ENCODE measurements at places on chromosomes 5 and 9. TPM values are rescaled to one million over a fixed set of nuclear protein-coding genes. Genes with fewer than 3 reads are reported as not detected.

The AJM1 gene
- 13.2 TPM for total RNA-seq

The CDKN2A gene
- 6.2 TPM for total RNA-seq

The CDX1 gene
- total RNA-seq = not detected

The SAPCD2 gene
- 0.78 TPM for total RNA-seq

The VCAN gene
- total RNA-seq = 19.4 TPM

The MARCOL gene
- not detected for total RNA-seq

The SH3GL2 gene
- 1.3 TPM for total RNA-seq

The IFNA10 gene
- not detected for total RNA-seq

The GABRA6 gene
- not detected for total RNA-seq

The PPP3R2 gene
- total RNA-seq = not detected

The CAVIN4 gene
- 0.33 TPM for total RNA-seq

The IL9 gene
- not detected for total RNA-seq

The TLR4 gene
- total RNA-seq = 5.2 TPM

The PCDHB6 gene
- total RNA-seq = 1.0 TPM

The FCN1 gene
- total RNA-seq = not detected

The COL23A1 gene
- total RNA-seq = not detected

The SLC6A18 gene
- total RNA-seq = not detected

The SLC6A7 gene
- not detected for total RNA-seq

The ATG10 gene
- total RNA-seq = 4.6 TPM

The CSF2 gene
- total RNA-seq = not detected

The UAP1L1 gene
- total RNA-seq = 7.8 TPM

The SEMA6A gene
- 25.1 TPM for total RNA-seq

The LMBRD2 gene
- total RNA-seq = 8.6 TPM

The TAF11L10 gene
- not detected for total RNA-seq

The RELL2 gene
- 2.9 TPM for total RNA-seq

The SAXO1 gene
- not detected for total RNA-seq

The PAEP gene
- not detected for total RNA-seq

The FAM170A gene
- total RNA-seq = not detected

The PCDHGC3 gene
- 16.1 TPM for total RNA-seq

The KIF4B gene
- not detected for total RNA-seq

The PPIP5K2 gene
- 29.6 TPM for total RNA-seq

The POU5F2 gene
- total RNA-seq = 5.3 TPM

The SPINK13 gene
- total RNA-seq = 2.6 TPM

The HACD4 gene
- total RNA-seq = 0.99 TPM

The FAM221B gene
- total RNA-seq = not detected

The ARHGEF37 gene
- total RNA-seq = 14.0 TPM

The PRLR gene
- 6.2 TPM for total RNA-seq

The PCDHB2 gene
- total RNA-seq = 2.0 TPM

The ZNF618 gene
- total RNA-seq = 17.1 TPM

The HAVCR2 gene
- 2.3 TPM for total RNA-seq

The ENDOG gene
- 24.9 TPM for total RNA-seq

The SLCO6A1 gene
- total RNA-seq = not detected

The C5orf15 gene
- 20.4 TPM for total RNA-seq

The IFNE gene
- not detected for total RNA-seq
